A172 (cell line): ENCODE measurements at places on chromosomes 16 and 17. TPM values are rescaled to one million over a fixed set of nuclear protein-coding genes. Genes with fewer than 3 reads are reported as not detected.

PIPOX gene
- total RNA-seq, result 1.1 and 1.7 TPM in 2 replicates

GRCh38 chr16:70482624-70483023, 28.2 kb downstream of the FCSK start:
- peak; percentile 57 for DNase-seq

DNA sequence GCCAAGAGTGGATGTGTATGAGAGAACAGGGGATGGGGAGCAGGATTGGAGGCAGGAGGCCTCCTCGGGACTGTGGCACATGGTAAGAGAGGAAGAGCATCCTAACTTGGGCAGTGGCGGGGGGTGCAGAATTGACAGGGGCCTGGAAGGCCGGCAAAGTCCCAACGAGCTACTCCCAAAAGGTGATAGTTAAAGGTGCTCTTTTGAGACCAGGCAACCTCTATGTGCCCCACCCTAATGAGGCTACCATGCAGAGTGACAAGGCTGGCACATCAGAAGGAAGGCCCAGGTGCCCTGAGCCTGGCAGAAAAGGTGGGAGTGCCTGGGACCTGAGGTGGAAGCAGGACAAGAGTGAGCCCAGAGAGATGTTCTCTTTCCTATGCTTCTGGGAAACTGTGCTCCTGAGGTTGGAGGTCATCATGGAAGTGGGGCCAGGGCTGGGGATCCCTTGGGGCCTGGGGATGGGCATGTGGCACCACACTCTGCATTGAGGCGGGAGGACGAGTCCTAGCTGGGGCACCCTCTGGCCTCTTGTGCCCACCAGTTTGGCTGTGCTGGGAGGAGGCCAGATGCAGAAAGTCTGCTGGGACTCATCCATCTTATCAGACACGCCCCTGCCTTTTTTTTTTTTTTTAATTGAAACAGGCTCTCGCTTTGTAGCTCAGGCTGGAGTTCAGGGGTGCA, 5.9 kb downstream of the RAB11FIP4 start:
- DNase-seq, result no peak

DNA sequence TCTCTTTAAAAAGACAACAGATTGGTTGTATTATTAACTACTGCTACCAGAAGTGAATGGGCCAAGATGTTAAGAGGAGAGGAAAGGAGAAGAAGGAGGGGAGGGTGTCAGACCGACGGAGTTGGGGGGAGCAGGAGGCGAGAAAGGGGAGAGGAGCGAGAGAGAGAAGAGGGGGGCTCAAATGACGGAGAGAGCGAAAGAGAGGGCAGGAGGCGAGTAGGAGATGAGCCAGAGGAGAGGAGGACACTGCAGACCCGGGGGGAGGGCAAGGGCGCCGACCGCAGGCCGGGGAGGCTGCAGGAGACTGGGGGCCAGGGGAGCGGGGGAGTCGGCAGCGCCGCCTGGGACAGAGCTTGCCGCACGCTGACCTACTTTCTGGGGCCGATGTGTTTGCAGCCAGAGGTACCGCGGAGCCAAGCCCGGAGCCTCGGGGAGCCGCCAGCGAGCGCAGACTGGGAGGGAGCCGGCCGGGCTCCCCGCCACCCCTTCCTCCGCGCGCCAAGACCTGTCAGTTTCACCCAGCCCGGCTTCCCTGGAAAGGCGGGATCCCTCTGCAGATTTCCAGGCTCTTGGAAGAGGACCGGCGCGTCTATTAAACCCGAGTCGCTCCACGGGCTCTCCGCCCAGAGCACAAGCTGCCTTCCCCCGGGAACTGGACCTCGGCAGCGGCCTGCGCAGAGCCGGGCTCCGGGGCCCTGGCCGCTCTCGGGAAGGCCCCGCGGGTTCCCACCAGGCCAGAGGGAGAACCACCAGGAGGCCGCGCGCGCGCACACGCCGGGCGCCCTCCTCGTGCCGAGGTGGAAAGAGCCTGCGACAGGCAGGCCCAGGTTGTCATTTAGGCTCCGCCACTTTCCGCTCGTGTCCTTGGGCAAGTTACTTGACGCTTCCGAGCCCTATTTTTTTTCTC, 74.6 kb downstream of the CMC2 start:
- no peak for DNase-seq

DNA sequence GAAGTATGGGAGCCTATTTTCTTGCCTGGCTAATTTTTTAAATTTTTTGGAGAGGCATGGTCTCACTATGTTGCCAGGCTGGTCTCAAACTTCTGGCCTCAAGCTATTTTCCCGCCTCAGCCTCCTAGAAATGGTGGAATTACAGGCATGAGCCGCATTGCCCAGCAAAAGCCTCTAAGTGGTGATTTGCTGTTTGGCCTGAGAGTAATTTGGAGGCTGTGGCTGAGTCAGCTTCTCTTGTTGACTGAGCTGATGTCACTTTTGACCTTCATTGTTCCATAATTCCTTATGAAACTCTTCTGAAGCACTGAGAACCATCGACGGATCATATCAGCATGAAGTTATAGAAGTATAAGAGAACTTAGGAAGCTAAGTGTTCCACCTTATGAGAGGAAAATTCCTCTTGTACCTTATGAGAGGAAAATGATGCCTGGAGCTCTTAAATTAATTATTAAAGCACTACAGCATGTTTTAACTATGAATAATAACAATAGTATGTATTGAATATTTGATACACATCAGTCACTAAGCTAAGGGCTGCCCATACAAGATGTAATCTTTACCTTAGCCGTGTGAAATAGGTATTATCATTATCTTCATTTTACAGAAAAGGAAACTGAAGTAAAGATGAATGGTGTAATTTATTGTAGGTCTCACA, 220.8 kb upstream of the MON1B start:
- DNase-seq, result no peak

TMEM220 gene
- 0.12 and 0.26 TPM in 2 replicates for total RNA-seq

DNA sequence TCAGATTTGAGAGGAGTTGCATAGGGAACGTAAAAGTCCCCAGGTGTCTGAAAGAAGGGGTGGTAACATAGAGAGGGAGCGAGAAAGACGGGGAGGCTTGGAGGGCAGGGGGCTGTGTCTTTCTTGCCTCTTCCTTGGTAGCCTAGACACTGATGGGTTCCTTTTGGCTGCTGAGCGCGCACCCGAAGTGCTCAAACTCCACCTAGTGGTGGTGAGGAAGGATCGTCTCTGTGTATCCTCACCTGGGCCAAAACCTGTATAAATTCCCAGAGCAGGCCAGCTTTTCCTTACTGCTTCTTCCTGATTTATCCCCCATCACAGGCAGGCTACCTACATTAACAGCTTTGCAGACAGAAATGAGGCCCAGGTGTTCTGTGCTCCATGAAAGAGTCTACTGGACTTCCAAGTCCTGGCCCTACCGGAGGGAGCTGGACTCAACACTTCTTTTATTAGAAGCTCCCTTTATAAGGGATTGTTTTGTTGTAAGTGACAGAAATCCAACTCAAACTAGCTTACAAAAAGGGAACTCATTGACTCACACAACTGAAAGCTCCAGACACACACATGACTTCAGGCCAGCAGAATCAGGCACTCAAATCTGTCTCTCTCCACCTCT, 5.5 kb upstream of the SLC25A35 start:
- DNase-seq, result peak; percentile 63

KRTAP2-3 gene
- total RNA-seq, result 0.69 and 1.00 TPM in 2 replicates

DNA sequence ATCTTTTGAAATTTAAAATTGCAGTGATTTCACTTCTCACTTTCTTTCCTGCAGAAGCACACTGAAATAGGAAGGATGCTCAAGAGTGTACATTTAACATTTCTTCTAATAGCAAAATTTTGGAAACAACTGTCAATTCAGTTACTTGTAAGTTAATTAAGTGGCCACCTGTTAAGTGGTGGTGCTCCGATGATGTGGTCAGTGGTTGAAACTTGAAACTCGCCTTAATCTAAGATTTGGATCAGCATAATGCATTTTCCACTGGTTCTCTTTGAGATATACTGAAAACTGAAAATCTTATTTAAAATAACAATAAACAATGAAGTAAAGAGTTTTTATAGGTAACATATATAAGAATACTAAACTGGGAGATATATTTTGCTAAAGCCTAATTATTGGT, 7.0 kb upstream of the MYH8 start:
- DNase-seq, result no peak
